K562 (cell line): ENCODE measurements at places on chromosomes 16 and 17. TPM values are rescaled to one million over a fixed set of nuclear protein-coding genes. Genes with fewer than 3 reads are reported as not detected.

DNA sequence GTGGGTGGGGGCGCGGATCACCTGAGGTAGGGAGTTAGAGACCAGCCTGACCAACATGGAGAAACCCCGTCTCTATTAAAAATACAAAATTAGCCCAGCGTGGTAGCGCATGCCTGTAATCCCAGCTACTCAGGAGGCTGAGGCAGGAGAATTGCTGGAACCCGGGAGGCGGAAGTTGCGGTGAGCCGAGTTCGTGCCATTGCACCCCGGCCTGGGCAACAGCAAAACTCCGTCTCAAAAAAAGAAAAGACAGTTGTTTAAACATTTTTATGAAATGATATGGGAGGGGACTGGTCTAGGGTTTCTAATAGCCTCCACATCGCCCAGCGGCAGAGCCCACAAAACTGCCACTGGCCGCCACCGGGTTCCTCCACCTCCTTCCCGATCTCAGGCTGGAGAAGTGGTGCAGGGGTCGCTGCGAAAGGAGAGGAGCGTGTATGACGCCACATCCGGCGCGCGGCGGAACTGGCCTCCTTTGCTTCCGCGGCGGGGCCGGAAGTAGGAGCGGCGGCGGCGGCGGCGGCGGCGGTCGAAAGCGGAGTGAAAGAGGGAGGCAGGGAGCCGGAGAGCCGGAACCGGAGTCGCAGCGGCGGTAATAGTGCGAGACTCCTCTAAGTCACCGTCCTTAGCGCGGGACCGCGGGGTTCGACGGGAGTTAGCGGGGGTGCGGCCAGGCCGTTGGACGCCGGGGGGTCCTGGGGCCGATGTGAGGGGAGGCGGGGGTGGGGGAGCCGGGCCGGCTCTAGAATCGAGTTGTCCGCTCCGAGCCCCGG is at the start of gene PPP4C:
TSS of gene PPP4C (plus strand) at position 492 of the 773 bp plus-strand sequence. CDS start 384 bp downstream, outside the sequence.
- DNase-seq = peak; percentile 95

Gene DHRS7C
- not detected in 2 replicates for polyA plus RNA-seq

GRCh38 chr17:80731323-80731722 is 186.7 kb downstream of the RPTOR start:
- no peak for DNase-seq

DNA sequence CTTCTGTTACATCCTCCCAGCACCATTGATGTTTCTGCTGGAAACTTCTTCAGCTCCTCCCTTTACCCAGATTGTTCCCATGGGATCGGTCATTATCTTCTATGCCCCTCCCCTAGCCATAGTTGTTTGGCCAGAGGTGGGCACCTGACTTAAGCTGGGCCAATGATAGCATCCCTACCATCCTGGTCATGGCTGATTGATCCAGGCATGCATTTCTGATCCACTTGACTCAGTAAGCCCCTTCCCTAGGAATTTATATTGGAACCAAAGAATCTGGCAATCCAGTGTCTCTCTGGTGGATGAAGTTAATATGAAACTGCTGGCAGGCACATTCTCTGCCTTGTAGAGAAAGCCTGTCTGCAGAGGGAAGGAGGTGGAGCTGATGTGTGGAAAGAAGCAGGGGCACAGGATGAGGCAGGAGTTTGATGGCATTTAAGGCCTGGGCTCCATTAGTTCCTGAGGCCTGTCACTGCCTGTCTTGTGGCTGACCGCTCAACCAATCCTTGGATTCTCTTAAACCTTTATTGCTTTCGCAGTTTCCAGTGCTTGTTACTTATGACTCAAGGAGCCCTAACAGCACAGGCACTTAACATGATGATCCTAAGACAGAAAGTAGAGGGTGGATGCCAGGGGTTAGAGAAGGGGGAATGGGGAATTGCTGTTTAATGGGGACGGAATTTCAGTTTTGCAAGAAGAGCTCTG is 152.4 kb downstream of the ABCC12 start:
- no peak for DNase-seq

- no peak for DNase-seq
These were observed 17.0 kb downstream of the IRX5 start for GRCh38 chr16:54947616-54948015.

DNA sequence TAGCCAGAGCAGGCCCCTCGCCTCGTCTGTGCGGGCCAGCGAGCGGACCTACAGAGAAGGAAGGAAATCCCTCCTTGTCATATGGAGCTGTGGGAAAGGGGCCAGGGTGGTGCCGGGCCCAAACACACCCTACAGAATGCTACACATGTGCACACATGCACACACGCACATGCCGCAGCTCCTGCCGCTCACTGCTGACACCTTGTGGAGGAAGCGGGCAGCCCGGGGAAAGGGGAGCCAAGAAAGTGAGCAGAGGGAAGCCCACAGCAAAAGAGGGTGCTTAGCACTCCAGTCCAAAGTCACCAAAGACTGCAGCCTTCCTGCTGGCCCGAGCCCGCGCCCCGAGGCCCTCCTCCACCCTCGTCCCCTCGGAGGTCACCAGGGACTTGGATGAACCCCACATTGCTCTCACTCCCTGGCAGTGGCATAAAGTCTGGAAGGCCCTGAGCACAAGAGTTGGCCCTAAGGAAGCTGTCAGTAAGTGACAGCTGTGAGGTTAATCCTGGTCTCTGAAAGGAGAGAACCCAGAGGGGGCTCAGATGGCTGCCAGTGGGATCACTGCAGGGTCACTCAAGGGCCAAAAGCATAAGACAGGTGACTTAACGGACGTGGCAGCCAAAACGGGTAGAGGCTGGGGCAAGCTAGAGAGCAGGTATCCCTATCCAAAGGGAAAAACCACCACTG is 68.2 kb downstream of the MYO18A start:
- DNase-seq = peak; percentile 70

Gene TAOK1
- 8.7 and 8.8 TPM in 2 replicates for polyA plus RNA-seq

- no peak for DNase-seq
These were observed 75.7 kb upstream of the CACNG3 start for GRCh38 chr16:24180451-24180850.

GRCh38 chr17:72315122-72315913 is 194.5 kb downstream of the SOX9 start:
- no peak for DNase-seq

Gene ITGB4
- 0.93 and 1.2 TPM in 2 replicates for polyA plus RNA-seq

DNA sequence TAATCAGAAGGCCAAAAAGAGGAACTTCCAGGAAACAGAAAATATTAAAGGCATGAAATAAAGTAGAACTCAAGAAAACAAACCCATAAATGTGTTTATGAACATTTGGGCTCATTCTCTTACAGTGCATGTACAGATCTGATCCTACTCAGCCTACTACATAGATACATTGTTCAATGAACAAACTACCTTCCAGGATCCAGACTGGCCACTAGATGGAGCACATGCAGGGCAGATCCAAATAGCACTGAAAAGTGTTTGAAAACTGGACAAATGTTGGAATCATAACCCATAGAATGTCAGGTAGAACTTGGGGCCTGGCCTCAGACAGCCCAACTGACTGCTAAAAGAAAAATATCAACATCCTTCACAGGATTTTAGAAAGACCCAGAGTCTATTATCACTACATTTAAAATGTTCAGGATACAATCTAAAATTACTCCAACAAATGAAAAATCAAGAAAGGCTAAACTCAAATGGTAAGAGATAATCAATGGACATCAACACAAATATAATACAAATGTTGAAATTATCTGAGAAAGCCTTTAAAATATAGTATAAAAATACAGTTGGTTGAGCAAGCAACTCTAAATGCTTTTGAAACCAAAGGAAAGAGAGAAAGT is 122.4 kb upstream of the NUDT7 start:
- peak; percentile 35 for DNase-seq

GRCh38 chr16:66849549-66849948 is 5.3 kb downstream of the CA7 start:
- no peak for DNase-seq

DNA sequence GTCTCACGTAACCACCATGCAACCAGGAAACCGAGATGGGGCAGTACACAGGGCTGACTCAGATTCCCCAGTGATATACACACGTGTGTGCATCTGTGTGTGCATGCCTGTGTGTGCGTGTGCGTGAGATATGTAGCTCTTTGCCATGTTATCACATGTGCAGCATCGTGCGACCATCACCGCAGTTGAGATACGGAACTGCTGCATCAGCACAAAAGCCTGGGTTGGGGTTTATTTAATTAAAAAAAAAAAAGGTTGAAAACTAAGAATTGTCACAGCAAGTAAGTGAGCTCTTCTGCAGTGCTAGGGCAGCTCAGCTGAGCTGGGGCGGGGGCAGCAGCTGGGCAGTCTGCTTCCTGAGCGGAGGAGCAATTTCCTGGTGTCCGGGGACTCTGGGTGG is 152.5 kb downstream of the RBFOX3 start:
- DNase-seq = no peak

Gene HIGD1B
- polyA plus RNA-seq = not detected in 2 replicates

GRCh38 chr17:61307905-61308886 is 91.4 kb upstream of the TBX2 start:
- DNase-seq = no peak

GRCh38 chr16:89410794-89411309 is 79.5 kb downstream of the ANKRD11 start:
- DNase-seq = no peak

DNA sequence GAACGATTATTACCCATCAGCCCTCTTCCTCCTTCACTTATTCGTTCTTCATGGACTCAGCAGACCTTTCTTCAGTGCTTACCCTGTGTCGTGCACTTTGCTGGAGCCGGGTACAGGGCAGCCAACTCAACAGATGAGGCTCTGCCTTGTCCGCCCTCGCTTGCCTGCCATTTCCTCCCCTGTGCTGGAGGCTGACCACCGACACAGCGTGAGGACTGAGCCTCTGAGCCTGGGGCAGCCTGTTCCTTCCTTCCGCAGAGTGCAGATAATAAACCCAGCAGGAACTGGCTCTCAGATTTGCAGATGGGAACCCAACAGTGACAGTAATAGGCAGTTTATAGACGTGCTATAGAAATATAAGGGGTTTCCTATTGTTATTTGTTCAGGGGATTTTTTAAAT is 7.0 kb upstream of the SLC39A11 start:
- no peak for DNase-seq

DNA sequence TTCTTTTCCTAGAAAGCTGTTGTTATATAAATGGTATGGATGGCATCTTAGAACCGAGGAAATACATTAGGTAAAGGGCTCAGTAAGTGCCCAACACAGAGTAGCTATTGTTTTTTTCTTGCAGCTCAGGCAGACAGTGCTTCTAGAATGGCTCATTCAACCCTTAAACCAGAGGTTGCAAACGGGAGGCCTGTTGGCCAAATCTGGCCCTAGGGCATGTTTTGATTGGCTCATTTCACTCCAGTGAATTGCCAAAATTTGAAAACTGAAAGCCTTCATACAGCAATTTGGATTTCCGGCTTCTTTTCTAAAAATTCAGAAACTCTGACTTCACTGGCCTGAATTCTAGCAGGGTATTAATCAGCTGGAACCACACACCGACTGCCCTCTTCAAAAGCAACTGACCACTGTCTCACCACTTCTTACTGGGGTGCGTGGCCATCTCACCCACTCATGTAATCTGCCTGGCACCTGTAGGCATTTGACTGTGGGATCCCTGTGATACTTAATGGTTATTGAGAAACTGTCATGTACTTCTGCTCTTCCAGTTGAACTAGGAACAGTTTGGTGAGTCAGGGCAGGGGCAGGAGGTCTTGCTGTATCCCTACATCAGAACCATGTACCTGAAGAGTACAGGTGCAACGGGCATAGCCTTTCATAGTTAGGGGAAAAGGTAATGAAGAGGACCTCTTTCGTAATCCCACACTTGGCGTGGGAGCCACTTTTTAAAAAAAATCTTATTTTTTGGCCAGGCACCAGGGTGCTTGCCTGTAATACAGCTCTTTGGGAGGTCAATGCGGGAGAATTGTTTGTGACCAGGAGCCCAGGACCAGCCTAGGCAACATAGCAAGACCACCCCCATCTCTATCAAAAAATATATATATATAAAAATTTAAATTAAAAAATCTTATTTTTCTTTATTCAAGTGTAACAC is 53.6 kb upstream of the SCNN1B start:
- DNase-seq = no peak

- DNase-seq = peak; percentile 52
These were observed 4.9 kb upstream of the PABPN1L start for GRCh38 chr16:88871349-88871702.
